ENCODE measurements at places on chromosomes 1 and 21.

GRCh38 chr1:179322557-179322956 lies 29.0 kb downstream of the SOAT1 start:
- no peak for DNase-seq

DNA sequence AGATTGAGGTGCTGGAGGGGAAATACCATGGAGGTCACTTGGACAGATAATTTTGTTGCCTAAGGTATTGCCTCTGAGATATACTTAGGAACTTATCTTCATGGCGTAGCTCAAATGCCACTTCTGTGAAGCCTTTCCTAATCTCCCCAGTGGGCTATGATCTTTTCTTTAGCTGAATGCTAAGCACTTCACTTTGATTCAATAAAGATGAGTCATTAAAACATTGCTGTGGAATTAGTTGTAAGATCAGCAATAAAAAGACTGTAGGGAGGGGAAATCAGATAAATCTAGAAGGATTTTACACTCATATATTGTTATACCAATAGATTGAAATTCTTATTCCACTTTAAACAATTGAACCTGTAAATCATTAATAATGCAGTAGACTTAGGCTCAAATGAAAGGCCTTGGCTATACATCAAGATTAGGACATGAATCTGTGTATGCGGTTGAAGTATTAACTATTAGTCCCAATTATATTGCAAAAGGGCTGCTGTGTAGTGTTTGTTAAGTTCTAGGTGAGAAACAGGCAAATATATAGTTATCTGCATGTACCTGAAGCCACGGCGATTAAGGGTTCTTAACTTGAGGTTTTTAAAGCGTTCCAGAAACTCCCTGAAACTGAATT lies 19.2 kb upstream of the MAGOH start:
- DNase-seq, result no peak

GRCh38 chr21:43367296-43367695 lies 59.6 kb downstream of the SIK1 start:
- no peak for DNase-seq

DNA sequence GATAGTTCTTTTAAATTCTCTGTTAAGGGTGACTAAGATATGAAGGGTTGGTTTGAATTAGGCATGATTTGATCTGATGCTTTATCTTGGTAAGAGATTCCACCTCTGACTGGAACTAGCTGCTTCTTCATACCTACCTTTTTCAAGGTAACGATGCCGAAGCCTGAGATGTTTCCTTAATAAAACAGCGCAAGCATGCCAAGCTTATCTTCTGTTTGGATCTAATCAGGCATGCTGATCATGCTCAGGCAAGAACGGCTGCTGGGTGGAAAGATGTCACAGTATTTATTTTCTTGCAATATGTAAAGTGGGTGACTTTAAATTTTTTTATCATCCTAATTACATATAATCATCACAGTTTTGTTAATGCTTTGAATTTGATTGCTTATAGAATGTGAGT lies 148.7 kb downstream of the ADGRL2 start:
- DNase-seq, result no peak

- DNase-seq, result no peak
These were observed 104.6 kb upstream of the ACTRT2 start for GRCh38 chr1:2916706-2917105.

- no peak for DNase-seq
These were observed 163.2 kb upstream of the COL6A1 start for GRCh38 chr21:45818276-45818903.

GRCh38 chr1:202709276-202710041 lies 795 bp downstream of the SYT2 start:
- DNase-seq, result no peak

DNA sequence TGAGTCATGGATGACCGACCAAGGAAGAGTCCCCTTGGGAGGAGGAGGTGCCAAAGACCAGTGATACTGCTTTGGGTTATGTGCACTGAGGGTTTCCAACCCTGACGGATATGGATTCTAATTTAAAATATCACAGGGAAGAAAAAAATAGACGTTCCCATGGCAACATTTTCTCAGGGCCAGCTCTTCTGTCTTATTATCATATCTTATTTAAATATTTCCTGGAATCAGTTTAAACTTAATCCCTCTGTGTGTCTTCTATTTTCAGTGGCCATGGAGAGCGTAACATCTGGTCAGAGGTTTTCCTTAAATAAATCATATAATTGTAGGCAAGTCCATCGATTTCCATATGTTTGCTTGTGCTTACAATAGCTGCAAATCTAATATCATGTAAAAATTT lies 205.4 kb upstream of the FMN2 start:
- no peak for DNase-seq

DNA sequence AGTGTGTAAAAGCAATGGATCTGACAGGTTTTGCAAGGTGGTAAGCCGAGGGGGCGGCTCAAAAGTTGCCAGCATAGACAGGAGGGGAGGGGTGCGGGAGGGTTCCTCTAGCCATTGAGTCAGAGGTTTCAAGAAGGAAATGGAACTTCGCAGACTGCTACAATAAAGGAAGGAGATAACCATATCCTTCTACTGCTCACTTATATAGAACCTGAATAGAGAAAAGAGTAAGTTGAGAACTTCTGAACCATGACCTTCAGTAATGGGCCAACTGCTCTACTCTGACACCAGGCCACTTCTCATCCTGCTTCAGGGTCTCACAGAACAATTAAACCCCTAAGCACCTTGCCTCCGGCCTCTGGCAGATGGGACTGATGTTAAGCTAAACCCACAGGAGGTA lies 26.3 kb upstream of the BCAR3 start:
- DNase-seq, result no peak

DNA sequence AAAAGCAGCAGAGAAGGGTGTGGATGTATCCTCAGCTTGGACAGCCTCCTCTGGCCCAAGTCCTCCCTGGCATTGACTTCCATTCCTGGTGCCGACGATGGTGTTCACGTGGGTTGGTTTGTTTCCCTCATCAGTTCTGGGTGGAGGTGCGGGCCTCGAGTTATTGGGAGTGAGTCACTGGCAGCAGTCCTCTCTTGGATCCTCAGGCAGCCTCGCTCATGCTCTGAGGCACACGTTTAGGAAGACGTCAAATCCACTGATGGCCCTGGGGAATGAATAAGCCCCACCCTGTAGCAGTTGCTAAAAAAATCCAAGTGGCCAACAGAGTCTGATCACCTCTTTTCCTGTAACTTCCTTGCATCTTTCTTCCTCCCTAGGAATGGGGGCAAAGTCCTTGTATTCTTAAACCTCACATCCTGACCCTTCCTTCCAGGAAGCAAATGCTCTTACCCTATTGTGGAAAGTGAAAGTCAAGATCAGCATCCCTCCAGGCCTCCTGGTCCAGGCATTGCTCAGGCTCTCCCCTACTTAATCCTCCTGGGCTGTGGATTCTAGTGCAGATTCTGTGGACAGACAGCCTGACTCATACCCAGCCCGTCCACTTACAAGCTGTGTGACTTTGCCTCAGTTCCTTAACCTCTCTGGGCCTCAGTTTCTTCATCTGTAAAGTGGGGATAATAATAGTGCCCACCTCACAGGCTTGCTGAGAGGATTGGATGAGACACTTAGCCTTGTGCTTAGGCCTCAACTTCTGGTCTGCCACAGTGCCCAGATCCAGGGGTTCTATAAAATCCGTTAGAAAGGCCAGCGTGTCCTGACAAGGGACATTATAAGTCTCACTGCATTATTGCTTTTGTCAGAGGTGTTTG lies 111.1 kb downstream of the TLR5 start:
- no peak for DNase-seq

- DNase-seq, result no peak
These were observed 1010.3 kb downstream of the AMY1C start for GRCh38 chr1:104760017-104760416.

DNA sequence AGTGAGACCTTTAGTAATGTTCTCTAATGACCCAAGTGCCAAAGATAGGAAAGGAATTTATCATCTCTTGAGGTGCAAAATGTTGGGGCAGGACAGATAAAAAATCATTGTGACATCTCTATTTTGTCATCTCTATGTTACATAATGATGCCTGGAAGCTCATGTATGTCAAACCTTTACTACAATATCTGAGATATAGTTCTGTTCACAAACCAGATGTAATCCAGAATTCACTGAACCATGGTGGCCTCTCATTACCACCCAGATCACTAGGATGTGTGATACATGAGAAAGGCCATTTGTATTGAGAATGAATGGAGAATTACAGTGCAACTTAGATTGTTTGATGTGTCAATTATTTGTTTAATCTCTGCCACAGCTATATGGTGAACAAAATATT lies 22.0 kb upstream of the KCTD3 start:
- DNase-seq, result no peak

DNA sequence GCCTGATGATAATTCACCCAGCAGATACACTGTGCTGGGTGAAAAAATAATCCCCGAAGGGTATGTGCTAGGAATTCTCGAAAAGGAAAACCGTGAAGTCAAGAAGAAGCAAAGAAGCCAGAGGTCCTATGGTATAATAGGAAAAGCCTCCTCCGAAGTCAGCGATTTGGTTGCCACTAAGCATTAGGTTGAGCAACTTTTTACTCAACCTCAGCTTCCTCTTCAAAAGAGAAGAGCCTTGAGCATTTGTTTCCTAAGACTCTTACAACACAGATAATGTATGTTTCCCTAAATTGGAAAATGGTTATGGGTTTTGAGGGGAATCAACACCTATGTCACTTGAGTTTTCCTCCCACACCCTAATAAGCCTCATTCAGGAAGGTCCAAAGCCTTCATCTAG lies 21.3 kb upstream of the MNDA start:
- DNase-seq, result no peak

- DNase-seq, result peak; percentile 41
These were observed 10.1 kb upstream of the EFNA1 start for GRCh38 chr1:155117610-155118009.

- DNase-seq, result peak; percentile 20
These were observed 68.3 kb upstream of the GJB5 start for GRCh38 chr1:34686531-34686930.

DNA sequence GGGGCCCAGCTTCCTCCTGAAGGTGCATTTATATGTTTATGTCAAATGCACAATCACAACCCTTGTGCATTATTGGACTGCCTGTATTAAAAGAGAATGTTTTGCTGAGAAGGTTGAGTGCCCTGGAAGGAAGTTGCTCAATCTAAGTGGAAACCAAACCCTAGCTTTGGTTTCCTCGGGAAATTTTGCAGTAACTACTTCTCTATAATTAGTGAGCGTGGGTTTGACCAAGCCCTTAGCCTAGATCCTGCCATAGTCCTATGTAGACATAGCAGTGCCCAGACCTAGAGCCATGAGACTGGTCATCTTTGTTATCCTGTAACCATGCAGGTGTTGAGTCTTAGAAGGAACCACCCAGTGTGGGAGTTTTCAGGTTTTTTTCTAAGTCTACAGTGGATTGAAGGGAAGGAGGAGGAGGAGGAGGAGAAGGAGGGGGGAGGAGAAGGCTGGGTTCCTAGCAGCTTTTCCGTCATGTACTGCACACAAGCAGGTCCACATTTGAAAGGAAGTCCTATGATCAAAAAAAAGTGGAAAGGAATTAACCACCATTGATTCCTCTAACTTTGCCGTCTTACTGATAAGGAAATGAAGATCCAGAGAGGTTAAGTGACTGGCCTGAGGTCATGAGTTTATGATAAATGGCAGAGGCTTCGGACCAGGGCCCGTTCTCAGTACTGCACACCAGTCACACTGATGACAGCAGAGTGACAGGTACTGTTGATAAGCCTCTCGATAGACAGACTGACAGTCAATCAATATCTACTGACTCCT lies 72.2 kb upstream of the LYST start:
- no peak for DNase-seq

GRCh38 chr1:61419657-61420056 lies 305.3 kb downstream of the TM2D1 start:
- no peak for DNase-seq

- DNase-seq, result no peak
These were observed 163.2 kb upstream of the CSF3R start for GRCh38 chr1:36645867-36646266.

DNA sequence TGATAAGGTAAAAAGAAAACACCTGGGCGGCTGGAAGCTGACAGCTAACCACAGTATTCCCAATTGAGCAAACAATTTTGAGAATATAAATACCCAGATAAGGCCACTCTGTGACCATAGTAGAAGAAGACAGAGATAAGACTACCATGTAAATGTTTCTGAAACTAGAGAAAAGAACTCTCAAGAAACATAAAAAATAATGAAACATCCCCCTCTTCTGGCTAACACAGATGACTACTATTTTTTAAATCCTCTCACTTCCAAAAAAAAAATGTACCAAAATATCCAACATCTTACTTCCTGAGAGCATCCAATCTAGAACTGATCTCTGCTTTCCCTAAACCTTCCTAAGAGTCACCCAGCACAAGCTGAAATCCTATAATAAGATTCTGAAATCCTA lies 125.9 kb downstream of the HFM1 start:
- DNase-seq, result no peak

- DNase-seq, result no peak
These were observed 92.6 kb downstream of the LPAR3 start for GRCh38 chr1:84800090-84801073.

GRCh38 chr21:38766987-38767722 lies 38.6 kb upstream of the ETS2 start:
- peak; percentile 84 for DNase-seq

DNA sequence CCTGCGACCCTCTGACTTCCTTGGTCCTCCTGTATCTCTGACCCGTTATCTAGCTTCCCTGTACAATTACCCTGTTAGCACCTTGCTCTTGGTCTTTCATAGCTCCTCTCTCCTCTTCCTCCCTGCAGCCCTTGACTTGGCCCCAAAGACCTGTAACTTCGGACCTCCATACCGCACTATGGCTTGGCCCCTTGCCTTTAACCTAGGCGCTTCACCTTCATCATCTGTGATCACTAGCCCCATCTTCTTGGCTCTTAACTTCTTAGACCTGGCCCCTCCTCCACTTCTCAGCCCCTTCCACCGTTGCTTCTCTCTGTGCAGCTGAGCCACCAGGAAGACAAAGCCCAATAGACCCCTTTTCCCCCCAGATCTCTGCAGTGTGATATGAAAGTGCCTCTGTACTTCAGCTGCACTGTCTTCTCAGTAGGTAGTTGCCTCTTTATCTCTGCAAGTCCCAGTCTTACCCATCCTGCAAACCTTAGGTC lies 740 bp downstream of the ZNF691 start:
- DNase-seq, result no peak
